Stimulated activated CD8-positive, alpha-beta memory T cell treated with anti-CD3 and anti-CD28 coated beads, Interleukin-2, amount 100 ng/mL, for 1 hour (primary cell): ENCODE measurements at places on chromosomes 5 and 9.

DNA sequence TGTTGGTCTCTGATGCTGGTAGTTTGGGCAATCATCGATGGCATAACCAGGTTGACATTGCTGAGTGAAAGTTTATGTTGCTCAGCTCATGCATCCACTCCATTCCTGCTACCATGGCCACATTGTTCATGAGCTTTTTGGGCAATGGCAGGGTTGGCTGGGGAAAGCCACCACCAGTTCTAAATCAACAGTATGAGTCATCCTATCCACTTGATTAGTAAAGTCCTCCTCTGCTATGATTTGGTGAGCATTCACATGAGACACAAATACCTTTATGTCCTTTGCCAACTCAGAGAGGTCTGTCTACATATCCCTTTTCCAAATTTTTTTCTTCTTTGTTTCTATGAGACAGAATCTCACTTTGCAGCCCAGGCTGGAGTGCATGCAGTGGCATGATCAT, 129.7 kb upstream of the FBN2 start:
- no peak for DNase-seq

DNA sequence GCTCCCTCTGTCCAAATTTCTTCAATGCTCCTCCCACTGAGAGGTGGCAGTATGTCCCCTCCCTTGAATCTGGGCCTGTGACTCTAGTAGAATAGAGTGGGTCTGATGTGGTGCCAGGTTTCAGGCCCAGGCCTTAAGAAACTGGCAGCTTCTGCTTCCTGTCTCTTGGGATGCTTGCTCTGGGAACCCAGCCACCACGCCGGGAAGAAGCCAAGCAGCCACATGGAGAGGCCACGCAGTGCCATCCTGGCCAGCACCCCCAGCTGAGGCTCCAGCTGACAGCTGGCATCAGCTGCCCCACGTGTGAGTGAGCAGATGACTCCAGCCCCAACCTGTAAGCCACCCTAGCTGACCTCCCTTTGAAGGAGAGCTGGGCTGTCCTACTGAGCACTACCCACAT, 7.3 kb upstream of the TSPAN17 start:
- DNase-seq = no peak

GRCh38 chr9:10562581-10563343, 50.0 kb downstream of the PTPRD start:
- DNase-seq = no peak

GRCh38 chr5:179780362-179780761, 13.4 kb upstream of the LTC4S start:
- DNase-seq = no peak

GRCh38 chr5:1911773-1912235, 29.1 kb upstream of the IRX4 start:
- no peak for DNase-seq
